Fibroblast of the aortic adventitia (primary cell): ENCODE measurements at places on chromosomes 2 and 18. TPM values are rescaled to one million over a fixed set of nuclear protein-coding genes. Genes with fewer than 3 reads are reported as not detected.
A peak's percentile ranks its signal among the peaks of the same experiment; 100 is the strongest.

DNA sequence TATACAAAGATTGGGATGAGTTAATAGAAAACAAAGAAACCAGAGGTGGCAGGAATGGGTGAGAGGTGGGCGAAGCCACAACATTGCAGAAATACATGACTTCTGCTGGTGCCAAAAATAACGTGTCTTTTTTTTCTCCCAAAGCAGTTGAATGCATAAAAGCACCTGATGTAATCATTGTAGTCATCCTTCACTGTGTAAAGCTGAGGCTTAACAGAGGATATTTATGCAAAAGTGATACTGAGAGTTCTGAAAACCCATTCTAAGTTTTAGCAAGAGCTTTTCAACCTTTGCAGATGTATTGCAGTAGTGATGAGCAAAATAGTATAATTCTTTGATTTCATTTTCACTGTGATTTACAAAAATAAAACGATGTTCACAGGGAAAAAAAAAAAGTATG lies 173.0 kb downstream of the PTGR3 start:
- no peak for DNase-seq

GRCh38 chr18:62399781-62400308 lies 74.7 kb downstream of the TNFRSF11A start:
- DNase-seq, result no peak

GRCh38 chr18:78981394-78981831 lies 1.8 kb downstream of the SALL3 start:
- no peak for DNase-seq

- no peak for DNase-seq
Measured at GRCh38 chr18:6764382-6764781, 34.9 kb downstream of the ARHGAP28 start.

DNA sequence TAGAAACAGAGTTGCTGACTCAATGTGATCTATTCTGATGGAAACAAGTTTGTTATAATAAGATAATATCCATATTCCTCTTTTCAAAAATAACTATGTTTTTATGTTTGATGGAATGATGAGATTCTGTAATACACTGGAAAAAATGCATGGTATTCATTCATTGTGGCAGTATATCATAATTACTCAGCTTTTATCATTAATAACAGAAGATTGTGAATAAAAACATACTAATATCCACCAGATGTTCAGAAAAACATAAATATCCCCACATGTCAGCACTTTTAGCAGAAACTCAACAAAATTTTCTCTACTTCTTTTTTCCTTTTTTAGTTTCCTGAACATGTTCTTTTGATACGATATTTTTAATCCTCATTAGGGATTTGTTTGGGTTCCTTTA lies 130.9 kb upstream of the CAVIN2 start:
- peak; percentile 63 for DNase-seq

- DNase-seq, result peak; percentile 32
Measured at GRCh38 chr18:68533641-68534040, 181.3 kb downstream of the TMX3 start.

DNA sequence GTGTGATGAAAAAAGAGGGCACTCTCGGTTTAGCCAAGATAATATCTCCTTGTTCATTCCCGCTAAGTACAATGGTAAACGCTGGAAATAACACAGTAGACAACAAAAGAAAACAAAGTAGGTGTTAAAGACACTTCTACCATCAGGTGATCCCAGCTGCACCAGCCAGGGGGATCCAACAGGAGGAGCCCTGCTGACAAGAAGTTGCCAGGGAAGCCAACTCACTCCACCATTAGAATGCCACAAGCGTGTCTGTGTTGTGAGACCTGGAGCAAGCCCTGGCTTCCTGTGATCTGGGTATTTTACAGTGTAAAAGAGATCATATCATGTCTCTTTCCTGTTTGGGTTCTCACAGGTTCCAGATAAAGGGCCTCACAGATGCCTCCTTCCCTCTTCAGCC lies 117.0 kb downstream of the GRB14 start:
- no peak for DNase-seq

- DNase-seq, result peak; percentile 86
Measured at GRCh38 chr2:20609349-20609994, 41.4 kb downstream of the HS1BP3 start.

DNA sequence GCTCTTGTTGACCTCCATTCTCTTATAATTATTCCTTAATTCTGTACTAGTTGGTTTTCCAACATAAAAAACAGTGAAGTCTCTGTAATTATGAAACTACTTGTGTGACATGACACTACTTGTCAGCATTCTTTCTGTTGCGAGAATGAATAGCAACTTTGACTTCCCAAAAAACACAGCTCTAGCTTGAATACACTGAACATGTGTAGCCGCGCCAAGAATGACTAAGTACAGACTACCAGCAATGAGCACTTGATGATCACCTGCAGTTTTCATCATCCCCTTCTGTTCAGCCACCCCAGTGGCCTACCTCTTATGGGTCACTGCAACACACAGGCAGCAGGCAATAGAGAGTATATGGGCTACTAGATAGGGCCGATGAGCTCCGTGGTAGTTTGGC lies 229.3 kb downstream of the TGIF1 start:
- DNase-seq, result no peak

Gene RAB6C
- total RNA-seq, result not detected in 2 replicates

Gene RUFY4
- total RNA-seq, result not detected in 2 replicates

Gene NYAP2
- total RNA-seq, result not detected in 2 replicates

Gene CRYBA2
- total RNA-seq, result not detected in 2 replicates

Gene LIPG
- 2.7 and 3.2 TPM in 2 replicates for total RNA-seq
